ENCODE measurements at places on chromosomes 5 and 9.

DNA sequence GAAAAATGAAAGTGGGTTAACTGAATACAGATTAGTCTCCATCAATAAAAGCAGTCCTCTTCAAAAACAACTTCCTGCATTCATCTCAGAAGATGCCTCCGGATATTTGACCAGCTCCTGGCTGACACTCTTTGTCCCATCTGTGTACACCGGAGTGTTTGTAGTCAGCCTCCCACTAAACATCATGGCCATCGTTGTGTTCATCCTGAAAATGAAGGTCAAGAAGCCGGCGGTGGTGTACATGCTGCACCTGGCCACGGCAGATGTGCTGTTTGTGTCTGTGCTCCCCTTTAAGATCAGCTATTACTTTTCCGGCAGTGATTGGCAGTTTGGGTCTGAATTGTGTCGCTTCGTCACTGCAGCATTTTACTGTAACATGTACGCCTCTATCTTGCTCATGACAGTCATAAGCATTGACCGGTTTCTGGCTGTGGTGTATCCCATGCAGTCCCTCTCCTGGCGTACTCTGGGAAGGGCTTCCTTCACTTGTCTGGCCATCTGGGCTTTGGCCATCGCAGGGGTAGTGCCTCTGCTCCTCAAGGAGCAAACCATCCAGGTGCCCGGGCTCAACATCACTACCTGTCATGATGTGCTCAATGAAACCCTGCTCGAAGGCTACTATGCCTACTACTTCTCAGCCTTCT lies 16.6 kb downstream of the F2R start:
- DNase-seq, result no peak

DNA sequence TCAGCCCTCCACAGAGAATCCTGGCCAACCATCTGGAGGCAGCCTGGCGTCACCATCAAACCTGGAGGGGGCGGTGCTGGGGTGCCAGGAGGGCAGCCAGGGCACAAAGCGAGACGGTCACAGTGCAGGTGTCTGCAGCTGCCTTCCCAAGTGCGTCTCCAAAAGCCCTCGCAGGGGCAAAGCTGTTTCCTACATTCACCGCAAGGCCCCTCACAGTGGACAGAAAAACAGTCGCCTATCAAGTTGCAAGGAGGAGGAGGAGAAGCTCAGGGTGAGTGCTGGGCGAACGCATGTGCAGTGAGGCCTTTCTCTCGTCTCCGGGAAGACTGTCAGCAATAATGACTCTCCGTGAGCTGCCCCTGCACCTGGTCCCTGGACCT lies 18.0 kb upstream of the LHX3 start:
- no peak for DNase-seq

- peak; percentile 31 for DNase-seq
These were observed 4.9 kb upstream of the FRRS1L start for GRCh38 chr9:109171926-109172325.

- no peak for DNase-seq
These were observed 36.6 kb downstream of the PCDH1 start for GRCh38 chr5:141841378-141842180.

DNA sequence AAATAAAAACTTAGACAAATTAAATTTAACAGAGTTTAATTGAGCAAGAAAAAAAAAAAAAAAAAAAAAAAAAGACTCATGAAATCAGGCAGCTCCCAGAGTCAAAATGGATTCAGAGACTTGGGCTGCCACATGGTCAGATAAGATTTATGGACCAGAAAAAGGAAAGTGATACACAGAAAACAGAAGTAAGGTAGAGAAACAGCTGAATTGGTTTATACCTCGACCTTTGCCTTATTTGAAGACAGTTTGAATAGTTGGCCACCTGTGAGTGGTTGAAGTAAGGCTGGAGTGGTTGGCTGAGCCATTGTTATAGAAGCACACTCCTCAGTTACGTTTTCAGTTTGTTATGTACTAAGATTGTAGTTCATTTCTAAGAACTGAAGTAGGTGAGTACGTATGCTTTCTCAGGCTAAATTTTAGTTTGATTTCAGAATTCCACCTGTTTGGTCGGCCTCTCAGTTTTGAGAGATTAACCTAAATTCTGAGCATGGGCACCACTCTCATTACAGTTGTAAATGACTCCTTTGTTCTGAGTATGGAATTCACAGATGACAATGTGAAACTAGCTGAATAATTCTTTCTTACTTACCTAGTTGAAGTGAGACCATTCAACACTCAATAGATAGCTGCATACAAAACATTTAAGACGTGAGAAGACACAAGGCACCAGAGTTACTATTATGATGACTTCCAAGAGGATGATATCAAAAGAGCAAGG lies 149.0 kb downstream of the AOPEP start:
- DNase-seq, result no peak

DNA sequence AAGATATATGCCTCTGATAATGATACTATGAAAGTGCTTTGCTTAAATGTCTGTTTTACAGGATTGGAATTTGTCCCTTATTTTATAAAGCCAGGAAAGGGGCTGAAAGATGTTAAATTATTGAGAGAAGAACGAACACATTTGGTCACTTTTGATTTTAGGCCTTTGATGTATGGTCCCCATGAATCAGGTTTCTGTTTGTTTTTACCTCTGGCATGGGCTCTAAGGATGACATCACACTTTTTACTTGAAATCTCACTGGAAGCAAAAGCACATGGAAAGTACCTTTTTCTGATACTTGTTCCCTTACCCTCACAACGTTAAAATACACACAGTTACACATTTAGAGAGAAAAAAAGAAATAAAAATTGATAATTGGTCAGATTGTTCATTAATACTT lies 6.9 kb downstream of the OTULIN start:
- DNase-seq, result no peak

DNA sequence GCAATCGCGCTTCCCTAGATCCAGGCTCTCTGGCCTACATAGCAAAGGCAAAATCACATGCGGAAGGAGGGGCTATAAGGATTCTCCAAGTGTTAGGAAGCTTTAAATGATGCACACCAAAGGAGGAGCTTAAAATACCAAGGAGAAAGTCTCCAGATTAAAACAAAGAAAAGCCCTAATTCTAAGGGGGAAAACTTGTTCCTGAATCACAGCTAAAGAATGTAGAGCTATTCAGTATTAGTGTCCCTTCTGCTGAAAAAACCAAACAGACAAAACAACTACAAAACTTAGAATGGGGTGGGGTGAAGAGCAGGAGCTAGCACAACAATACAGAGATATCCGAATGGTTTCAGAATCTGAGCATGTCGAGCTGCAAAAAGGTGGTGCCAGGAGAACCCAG lies 213.7 kb downstream of the DCP2 start:
- no peak for DNase-seq

- peak; percentile 56 for DNase-seq
These were observed 637.8 kb upstream of the WWC1 start for GRCh38 chr5:167653645-167654106.

GRCh38 chr5:77423022-77423750 lies 68.9 kb downstream of the WDR41 start:
- DNase-seq, result peak; percentile 94

Data from EH (cell line).